ENCODE measurements at places on chromosomes 7 and 10.

DNA sequence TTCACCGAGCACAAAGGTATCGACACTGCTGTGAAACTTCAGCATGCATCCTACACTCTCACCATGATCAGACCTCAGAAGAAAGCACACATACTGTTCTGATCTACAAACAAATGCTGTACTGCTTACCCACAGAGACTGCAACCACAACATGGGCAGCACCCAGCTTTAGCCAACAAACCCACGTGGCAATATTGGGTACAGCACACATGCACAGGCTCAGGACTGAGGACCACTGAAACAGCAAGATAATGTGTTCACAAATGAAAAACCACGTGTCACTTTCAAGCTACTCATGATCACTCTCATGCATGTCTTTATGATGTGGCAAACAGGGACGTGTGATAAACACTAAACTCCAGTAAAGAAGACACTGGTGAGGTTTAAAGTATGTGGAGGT, 119.3 kb upstream of the PTN start:
- no peak for DNase-seq

GRCh38 chr10:123458933-123459332, 207.2 kb upstream of the GPR26 start:
- no peak for DNase-seq

- DNase-seq: no peak
Measured at GRCh38 chr7:78803501-78804127, 649.9 kb downstream of the MAGI2 start.

DNA sequence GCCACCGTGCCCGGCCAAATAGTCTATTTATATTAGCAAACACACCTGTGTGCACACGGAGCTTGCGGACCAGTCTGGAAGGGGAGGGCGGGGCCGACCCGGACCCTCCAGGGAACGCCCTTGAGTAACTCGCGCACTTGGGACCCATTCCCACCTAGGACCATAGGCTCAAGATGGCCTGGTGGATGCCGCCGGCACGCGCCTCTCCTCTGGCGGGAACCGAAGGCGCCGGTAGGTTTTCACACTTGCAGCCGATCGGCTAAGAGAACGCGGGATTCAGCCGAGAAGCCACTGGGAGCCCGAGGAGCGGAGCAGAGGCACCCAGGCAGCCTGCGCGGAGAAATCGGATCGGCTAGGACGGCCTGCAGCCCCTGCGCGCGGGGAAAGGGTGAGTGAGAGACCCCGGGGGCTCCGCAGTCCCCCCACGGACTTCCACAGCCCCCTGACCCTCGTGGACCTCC, 18.9 kb downstream of the IFT22 start:
- DNase-seq: no peak

DNA sequence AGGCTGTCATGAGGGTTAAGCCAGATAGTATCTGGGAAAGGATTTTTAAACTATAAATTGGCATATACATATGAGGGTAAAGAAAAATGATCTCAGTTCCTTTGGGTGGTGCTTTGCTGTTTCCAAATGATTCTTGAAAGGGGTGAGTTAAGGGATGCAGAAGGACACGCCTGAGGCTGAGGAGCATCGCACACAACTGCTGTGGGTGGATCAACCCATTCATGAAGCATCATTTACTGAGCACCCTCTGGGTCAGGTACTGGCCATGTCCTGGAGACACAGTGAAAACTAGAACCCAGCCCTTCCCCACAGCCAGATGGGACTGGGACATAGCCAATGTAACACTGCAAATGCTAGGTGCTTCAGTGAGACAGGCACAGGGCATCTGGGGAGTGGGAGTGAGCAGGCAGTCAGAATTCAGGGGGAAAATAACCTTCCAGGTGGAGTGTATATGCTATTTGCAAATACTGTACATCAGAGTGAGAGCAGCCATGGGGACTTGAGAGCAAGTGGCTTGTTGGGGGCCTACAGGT, 112.1 kb downstream of the WDFY4 start:
- no peak for DNase-seq

DNA sequence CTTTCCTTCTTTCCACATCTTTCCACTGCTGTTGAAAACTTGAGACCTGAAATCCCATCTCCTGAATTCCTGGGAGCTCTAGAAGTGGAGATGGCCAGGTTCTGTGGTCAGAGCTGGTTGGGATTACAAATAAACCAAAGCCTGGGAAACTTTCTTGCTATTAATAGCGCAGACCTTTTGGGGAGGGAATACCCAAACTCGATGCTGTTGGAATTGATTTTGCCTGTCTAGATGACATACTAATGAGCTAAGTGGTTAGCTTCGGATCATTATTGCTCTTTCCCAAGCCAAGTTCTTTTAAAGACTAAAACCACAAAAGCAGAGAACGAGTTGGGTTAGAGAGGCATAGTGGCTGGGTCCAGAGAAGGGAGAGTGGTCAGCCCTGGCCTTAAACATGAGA, 76.6 kb downstream of the TCF7L2 start:
- no peak for DNase-seq

- no peak for DNase-seq
Measured at GRCh38 chr10:1679821-1680650, 57.3 kb downstream of the ADARB2 start.

GRCh38 chr7:74561898-74562613, 95.5 kb upstream of the GTF2I start:
- no peak for DNase-seq

DNA sequence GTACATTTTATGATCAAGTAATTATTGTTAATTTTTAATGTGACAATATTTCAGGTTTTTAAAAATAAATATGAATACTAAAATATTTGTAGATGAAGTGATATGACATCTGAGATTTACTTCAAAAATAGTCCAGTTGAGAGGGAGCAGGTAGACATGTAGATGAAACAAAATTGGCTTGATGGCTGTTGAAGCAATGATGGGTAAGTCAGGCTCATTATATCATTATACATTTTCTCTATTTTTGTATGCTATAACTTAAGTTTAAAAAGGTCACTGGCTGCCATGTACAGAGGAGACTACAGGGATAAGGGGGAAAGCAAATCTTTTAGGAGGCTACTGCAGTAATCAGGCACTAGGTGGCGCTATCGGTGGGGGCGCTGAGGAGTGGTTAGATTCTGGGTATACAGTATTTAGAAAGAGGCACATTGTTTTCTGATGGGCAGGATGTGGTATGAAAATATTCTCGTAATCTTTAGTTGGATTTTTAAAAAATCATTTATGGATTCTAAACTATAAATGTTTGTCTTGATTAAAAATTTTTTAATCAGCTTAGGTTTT, 189.8 kb upstream of the IMMP2L start:
- DNase-seq: peak; percentile 30

GRCh38 chr7:43646603-43647338, 63.9 kb downstream of the STK17A start:
- no peak for DNase-seq

DNA sequence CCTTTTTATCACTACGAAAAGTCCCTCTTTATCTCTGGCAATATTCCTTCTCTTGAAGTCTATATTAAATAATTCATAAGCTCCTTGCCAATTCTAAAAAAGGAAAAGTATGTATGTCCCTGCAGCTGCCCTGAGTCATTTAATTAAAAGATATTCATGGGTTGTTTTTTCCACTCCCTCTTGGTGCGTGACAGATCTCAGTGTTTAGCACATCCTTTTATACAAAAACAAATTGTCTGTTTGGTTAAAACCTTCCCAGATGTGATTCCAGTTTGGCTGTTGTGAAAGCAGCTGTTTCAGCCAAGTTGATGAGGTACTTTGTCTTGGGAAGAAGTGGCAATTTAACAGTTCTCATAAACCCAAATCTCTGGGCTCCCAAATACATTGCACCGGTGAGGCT, 33.8 kb upstream of the PRLHR start:
- no peak for DNase-seq

GRCh38 chr7:31957756-31958155, 112.5 kb downstream of the PDE1C start:
- DNase-seq: no peak

DNA sequence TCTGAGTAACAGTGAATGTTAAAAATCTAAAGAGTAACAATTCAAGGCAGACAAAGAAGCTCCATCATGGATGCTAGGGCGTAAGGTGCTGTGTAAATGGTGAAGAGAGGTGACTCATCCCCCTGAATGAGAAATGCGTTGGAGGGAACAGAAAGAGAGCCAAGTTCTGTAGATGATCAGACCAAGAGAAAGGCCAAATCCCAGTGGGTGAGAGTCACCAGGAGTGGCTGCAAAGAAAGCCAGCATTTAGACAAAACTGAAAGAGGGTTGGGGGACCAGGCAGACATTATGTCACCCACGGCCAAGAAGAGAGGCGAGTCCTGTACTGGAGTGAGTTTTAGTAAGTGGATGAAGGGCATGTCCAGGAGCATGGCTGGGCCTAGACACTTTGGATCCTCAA, 153.1 kb downstream of the TRIL start:
- no peak for DNase-seq

DNA sequence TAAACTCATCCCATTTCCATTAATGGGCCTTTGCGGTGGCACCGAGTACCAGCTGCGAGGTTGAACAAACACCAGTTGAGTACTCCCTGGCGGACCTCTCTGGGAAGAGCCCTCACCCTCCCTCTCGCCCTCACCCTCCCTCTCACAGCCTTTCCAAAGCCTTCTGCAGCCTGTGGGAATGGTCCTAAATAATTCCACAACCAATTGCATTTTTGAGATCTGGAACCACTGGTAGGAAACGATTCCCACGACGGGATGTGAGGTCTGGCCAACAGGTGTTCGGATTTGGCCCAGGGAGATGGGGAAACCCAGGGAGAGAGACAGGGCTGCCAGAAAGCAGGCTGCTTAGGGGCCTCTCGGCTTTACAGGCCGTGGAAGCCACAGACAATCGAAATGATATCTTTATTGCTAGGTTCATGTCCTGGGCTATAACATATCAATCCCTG, 5.3 kb downstream of the PTF1A start:
- no peak for DNase-seq

DNA sequence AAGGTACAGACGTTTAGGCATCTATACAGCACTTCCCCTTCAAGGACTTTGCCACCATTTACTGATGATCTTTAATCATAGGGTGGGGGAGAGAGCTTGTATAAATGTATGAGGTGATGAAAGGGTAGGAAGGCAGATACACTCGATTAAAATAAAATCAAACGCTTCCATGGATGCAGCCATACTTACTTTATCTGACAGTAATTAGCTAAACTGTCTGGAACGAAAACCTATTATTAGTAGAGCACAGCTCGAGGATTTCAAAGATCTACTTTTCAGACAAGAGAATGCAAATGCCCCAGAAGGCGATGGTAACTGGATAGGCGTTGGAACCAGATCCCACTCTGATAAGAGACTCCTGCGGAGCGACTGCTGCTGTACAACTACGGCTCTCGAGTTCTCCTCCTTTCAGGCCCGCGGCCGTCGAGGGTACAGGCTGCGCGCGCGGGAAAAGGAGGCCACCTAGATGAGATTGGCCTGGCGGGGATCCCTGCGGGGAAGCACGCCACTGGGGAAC, 3.1 kb upstream of the NKX2-3 start:
- DNase-seq: no peak

- DNase-seq: no peak
Measured at GRCh38 chr7:74187915-74188675, 13.9 kb downstream of the EIF4H start.

GRCh38 chr7:158695726-158696452, 8.7 kb downstream of the NCAPG2 start:
- DNase-seq: no peak

DNA sequence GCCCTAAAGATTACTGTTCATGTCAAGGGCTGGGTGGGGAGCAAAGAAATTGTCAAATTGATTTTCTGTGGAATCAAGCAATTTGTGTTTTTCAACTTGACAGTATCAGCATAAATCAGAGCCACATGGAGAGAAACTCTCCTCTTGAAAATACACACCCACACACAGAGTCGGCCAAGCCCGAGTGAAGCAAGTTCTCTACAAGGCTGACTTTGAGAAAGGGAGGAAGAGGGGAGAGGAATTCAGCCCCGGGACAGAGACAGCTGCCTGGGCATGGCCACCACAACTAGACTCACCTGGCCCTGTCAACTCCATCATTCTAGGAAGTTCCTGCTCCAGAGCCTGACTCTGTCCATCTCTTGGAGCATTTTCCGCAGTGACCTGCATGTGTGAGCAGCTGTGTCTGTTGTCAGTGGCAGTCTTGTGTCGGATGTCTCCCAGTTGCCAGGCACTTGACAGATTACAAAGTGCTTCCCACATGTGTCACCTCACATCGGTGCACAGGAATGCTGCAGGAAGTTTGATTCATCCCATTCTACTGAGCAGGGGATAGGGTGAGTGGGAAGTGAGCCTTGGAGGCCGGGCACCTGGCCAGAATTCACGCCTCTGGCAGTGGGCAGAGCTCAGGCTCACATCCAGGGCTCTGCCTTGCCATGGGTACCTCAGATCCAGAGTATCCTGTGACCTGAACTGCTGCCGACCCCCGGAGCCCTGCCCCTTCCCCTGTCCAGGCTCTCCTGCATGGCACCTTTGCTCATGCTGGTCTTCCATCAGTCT, 37.9 kb downstream of the ADAM12 start:
- no peak for DNase-seq

- DNase-seq: no peak
Measured at GRCh38 chr7:30901856-30902255, 9.8 kb upstream of the AQP1 start.

- no peak for DNase-seq
Measured at GRCh38 chr10:68781613-68782574, 45.4 kb upstream of the STOX1 start.

- DNase-seq: no peak
Measured at GRCh38 chr7:90407484-90407821, 4.2 kb downstream of the CLDN12 start.

- DNase-seq: no peak
Measured at GRCh38 chr7:66379542-66380160, 174.5 kb downstream of the TPST1 start.

- no peak for DNase-seq
Measured at GRCh38 chr10:115164220-115164619, 71.1 kb downstream of the ATRNL1 start.

DNA sequence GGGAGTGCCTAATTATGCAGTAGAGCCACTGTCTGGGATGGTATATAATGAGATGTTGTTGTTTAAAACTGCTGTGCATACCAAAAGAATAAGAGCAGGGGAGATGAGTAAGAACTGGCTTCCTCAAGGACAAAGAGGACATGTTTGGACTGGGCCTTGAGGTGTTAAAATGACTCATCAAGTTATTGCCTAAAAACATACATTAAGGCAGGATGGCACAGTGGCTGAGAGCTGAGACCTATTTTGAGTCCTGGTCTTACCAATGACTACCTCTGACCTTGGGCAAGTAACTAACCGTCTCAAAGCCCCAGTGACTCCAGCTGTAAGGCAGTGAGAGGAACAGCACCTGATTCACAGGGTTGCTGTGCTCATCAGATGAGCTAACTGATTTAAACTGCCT, 71.1 kb downstream of the CFAP58 start:
- DNase-seq: no peak

GRCh38 chr7:133165001-133165400, 83.1 kb upstream of the CHCHD3 start:
- no peak for DNase-seq

GRCh38 chr7:68461430-68461829, 1136.8 kb upstream of the AUTS2 start:
- no peak for DNase-seq

DNA sequence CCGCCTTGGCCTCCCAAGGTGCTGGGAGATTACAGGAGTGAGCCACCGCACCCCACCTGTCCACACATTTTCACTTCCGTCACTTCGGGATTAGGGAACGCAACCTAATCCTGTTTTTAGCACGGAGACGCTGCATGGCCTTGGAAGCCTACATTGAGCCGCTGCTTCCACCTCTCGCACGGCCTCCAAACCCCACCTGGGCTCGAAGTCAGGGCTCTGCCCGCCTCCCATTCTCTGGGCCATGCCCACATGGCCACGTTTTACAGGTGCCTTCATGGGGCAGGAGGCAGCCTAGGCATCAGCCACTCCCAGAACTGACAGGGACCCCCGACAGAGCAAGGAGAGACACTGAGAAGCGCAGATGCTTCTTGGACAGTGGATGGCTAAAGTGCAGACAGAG, 100.6 kb downstream of the OAT start:
- no peak for DNase-seq
